Motor neuron (in vitro differentiated cells): ENCODE measurements at places on chromosomes 4 and X. TPM values are rescaled to one million over a fixed set of nuclear protein-coding genes. Genes with fewer than 3 reads are reported as not detected.

DCAF12L2 gene
- 3.2 TPM in 2 replicates for total RNA-seq

ANOS1 gene
- 6.6 and 6.7 TPM in 2 replicates for total RNA-seq

RTL5 gene
- 1.6 and 2.1 TPM in 2 replicates for total RNA-seq

ZNF674 gene
- 8.3 and 8.8 TPM in 2 replicates for total RNA-seq

CD38 gene
- total RNA-seq, result 0.41 and 0.48 TPM in 2 replicates

ADRA2C gene
- 2.4 and 2.8 TPM in 2 replicates for total RNA-seq

FAM47B gene
- not detected in 2 replicates for total RNA-seq

CXorf49 gene
- not detected in 2 replicates for total RNA-seq

EVC2 gene
- total RNA-seq, result 0.47 and 0.50 TPM in 2 replicates

TRIML2 gene
- total RNA-seq, result not detected in 2 replicates
